NCI-H1930 (cell line): ENCODE measurements at places on chromosomes 12 and 14.

DNA sequence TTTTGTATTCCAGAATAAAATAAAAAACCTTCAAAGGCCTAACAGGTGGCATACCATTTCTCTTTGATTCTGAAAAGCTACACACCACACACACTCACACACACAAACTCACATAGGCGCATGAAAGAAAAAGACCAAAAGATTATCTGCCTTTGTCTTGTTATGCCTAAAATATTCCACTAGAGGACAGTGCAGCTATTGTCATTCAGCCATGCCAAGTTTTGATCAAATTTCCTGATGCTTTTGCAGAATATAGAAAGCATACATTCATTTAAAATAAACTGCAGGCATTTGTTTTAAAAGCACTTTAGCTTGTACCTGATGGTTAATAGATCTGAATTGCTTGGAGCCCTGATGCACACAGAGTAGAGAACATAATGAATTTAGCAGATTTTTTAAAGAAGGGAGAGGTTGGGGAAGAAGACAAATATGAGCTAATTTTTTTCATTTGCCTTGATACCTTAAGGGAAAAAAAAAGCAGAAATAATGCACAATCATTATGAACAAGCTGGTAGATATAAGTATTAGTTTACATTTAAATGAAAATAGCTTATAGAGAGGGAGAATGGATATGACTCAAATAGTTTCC lies 1766.9 kb upstream of the SEL1L start:
- DNase-seq, result no peak

GRCh38 chr12:55706568-55707218 lies 1.0 kb downstream of the ITGA7 start:
- no peak for DNase-seq

GRCh38 chr12:3747543-3747942 lies 5.4 kb downstream of the CRACR2A start:
- no peak for DNase-seq

- DNase-seq, result no peak
Observed at GRCh38 chr12:55548756-55549155, 646 bp upstream of the OR6C4 start.

- DNase-seq, result no peak
Observed at GRCh38 chr12:116339800-116340371, 62.4 kb upstream of the MED13L start.

- no peak for DNase-seq
Observed at GRCh38 chr14:60848066-60848465, 113.5 kb downstream of the MNAT1 start.

DNA sequence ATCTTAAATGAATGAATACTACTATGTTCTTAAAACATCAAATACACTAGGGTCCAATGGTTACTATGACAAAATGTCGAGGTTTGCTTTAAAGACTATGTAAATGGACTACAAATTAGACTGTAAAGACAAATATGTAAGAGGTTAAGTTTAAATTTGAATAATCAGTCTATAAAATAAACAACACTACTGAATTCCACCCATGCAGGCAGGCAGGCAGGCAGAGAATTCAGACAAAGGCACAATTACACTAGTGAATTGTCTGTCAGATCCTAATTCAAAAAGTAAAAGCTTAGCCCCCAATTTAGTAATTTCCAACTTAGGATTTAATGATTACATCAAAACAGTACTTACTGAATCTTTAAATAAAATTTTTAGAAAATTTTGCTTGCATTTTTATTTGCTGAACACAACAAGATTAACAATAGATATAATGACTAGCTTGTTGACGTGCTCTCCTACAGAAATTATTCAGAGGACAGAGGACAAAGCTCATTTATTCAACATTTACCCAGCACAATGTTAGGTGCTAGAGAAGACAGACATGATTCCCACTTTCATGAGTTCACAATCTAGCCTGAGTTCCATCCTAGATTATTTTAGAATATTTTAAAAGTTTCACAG lies 97.4 kb downstream of the CDK17 start:
- peak; percentile 40 for DNase-seq

DNA sequence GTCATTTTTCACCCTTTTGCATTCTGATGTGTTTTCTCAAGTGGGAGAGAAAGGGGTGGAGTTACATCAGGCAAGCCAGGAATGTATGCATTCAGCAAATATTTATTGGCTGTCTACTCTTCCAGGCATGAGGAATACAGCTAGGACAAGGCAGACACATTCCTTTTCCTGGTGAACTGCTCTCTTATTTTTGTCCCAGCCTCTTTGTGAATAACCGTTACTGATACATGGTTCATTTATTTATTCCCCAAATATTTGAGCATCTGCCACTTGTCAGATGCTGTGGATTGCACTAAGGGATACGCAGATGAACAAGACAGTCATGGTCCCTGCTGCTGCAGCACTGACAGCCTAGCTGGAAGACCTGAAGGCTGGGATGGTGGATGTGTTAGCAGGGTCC lies 6.1 kb downstream of the PELI2 start:
- DNase-seq, result no peak

DNA sequence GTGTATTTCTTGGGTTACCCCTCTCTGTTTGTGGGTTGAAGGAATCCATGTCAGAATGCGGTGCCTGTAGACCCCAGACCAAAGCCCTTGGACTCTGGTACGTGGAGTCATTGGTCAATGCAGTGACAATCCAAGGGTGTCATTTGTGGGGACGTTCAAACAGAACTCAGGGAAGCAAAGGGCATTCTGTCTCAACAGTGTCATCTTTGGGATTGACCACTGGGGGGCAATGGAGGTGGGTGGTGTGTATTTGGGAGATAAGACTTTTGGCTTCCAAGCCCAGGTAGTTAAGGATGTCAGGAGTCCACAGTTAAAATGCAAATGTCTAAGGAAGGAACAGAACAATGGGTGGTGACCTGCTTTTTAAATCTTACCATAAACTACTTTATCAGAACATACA lies 54.6 kb upstream of the CCDC175 start:
- no peak for DNase-seq

- DNase-seq, result no peak
Observed at GRCh38 chr12:104280717-104281458, 22.7 kb upstream of the EID3 start.

- DNase-seq, result no peak
Observed at GRCh38 chr12:1439201-1439600, 155.2 kb downstream of the FBXL14 start.

DNA sequence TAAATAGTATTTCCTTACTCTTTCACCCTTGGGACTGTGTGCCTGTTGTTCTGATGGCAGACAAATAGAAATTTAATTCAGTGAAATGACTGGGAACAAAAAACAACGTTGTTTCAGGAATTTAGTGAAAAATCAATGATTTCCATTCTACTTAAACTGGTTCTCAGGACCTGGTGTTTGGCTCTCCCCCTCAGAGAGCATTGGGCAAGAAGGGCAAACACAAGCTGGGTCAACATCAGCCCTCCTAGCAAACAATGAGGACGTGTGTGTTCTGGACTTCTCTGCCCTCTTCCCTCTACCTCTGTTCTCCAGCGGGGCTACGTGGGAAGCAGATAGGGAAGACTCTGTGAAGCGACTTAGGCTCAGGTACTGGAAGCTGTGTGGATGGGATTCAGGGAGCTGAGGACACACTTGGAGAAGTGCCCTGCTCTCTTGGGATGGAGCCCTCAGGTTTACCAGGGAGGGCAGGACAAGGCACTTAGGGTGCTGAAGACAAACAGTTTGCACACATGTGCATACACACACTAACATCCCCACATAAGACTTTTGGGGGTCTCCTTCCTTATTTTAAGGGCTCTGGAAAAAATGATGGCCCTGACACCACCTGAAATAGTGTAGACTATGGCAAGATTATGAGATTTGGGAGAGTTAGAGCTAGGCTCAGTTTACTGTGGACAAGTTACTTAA lies 7.6 kb upstream of the SERPINA1 start:
- peak; percentile 30 for DNase-seq

DNA sequence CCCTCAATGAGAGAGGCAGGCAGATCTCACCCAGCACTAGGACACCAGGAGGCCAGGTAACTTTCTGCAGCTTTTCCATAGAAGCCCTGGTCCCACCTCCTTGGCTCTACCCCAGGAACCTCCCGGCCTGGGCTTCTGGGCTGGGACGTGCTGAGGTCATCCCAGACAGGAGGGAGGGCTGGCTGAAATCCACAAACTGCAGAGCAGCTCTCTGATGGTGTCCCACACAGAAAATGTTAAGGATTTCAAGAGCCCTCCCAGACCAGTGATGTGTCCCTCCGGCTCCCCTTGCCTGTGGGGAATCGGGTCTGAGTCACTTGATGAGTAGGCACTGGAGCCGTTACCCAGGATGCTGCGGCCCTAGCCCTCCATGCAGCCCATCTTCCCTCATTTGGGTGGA lies 124.1 kb downstream of the ESRRB start:
- DNase-seq, result no peak

- no peak for DNase-seq
Observed at GRCh38 chr14:83969998-83970397, 1559.9 kb upstream of the FLRT2 start.

GRCh38 chr14:42378274-42378673 lies 771.6 kb downstream of the LRFN5 start:
- no peak for DNase-seq

- DNase-seq, result no peak
Observed at GRCh38 chr14:96359959-96360358, 3.2 kb downstream of the ATG2B start.

DNA sequence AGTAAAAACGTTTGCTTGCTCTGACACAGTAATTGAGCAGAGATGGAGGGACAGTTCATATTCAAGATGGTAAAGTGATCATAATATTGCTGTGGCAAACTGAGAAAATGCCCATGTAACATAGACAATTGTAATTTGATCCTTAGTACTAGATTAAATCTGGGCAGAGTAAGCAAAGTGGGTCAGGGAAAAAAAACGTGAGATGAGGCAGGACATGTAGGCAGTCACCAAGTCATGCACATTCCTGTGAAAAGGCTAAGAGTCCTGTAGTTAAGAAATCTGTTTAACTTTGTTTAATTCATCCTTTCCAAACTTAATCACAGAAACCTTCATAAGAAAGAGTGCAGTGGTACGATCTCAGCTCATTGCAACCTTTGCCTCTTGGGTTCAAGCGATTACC lies 16.1 kb downstream of the BTBD7 start:
- no peak for DNase-seq
